NCI-H82 (cell line): ENCODE measurements at places on chromosomes 2 and 18.

GRCh38 chr2:85780316-85781012 lies 26.7 kb downstream of the ATOH8 start:
- peak; percentile 28 for DNase-seq

DNA sequence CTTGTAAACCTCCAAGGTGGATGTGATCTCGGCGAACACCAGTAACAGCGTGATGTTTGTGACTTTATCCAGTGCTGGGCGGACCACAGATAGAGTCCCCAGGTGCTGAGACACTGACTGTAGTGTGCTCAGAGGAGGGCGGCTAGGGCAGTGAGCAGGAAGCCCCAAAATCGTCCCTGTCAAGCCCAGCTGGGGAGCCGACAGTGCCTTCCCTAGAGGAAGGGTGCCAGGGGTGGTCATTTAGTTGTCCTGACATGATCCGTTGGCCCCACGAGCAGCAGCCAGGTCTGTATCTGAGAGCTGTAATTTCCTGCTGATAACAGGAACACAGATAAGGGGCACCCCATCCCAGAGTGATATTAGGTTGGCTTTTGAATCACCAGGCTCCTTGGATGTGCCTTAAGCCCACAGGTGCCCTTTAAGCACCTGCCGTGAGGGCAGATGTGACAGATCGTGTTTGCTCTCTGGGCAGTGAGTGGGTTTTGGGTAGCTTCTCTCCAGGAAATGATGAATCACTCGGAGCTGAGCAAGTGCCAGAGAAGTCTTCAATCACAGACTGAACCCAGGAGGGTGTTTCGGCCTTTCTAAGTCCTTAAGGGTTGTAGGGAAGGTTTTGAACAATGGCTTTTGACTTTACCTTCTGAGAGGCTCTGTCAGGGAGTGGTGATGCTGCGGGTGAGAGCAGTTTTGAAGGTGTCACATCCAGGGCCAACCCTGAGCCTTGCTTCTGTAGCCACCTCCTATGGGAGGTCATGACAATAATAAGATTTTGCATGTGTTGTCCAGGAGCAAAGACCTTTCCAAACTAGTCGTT lies 7.7 kb downstream of the LPIN1 start:
- no peak for DNase-seq

GRCh38 chr2:61178603-61179545 lies 16.9 kb downstream of the C2orf74 start:
- no peak for DNase-seq

- no peak for DNase-seq
These were observed 27.9 kb upstream of the SPTBN1 start for GRCh38 chr2:54428108-54428831.

DNA sequence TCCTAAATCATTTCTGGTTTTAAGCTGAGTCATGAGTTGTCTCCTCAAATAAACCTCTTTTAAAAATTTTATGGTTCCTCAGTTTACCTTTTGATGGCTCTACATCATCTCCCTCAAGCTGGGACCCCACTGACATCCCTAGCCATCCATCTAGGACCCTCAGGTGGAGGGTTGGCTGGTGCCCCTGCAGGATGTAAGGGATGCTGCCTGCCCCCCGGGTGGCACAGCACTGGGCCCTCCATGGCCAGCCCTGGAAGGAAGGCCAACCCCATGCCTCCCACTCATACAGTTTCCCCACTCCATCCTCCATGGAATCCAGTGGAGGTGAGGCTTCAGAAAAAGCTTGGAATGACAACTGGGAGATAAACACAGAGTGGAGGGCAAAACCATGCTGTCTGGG lies 17.2 kb upstream of the GPC1 start:
- DNase-seq: no peak

GRCh38 chr18:33669589-33669988 lies 91.6 kb downstream of the ASXL3 start:
- no peak for DNase-seq

DNA sequence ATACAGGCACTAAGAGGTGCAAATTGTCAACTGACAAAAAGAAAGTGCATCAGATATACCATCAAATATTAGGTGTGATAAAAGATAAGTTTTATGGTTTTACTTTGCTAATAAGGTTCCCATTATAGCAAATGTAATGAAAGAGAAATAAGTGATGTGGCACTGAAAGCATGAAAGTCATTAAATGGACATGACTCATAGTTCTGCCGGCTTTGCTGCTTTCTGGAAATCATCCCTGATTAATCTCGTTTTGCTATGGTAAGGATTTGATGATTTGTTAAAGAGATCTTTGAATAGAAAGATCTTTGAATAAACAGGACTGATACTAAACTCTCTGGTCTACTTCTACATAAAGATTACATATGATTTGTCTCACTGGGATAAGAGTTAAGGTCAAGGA lies 72.7 kb downstream of the CLIP4 start:
- DNase-seq: no peak

GRCh38 chr18:34953212-34953611 lies 88.0 kb upstream of the MAPRE2 start:
- DNase-seq: no peak

DNA sequence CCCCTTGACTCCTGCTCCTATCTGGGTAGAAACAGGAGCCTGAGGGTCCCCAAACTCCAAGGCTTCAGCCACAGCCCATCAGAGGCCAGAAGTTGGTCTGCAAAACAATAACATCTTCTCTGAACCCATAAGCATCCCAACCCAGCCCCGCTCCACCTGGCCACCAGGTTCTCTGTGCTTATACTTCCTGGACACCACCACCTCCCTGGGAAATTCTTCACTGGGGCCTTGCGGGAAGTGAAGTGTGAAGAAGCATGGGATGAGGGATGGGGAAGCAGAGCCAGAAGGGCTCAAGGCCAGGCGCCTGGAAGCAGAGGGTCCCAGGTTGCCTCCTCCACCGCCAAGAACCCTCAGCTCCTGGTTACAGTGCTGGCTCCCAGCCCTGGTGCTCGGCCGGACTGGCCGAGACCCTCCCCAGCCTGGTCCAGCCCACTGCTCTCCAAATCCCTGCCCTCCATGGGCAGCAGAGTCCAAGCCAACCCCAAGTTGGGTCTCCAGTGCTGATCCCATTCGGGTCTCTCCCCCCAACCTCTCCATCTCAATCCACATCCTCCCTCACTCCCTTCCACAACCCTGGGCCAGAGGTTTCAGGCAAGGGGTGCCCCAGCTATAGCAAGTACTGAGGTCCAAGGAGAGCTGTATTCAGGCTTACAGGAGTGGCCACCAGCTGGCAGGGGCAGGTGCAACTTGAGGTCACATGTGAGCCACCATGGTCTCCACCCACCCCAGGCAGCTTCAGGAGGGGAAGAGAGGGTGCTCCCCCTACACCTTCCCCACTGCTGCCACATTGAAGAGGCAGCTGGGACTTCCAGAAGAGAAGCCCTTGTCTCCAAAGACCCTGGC lies 60.7 kb downstream of the TNS1 start:
- DNase-seq: no peak

DNA sequence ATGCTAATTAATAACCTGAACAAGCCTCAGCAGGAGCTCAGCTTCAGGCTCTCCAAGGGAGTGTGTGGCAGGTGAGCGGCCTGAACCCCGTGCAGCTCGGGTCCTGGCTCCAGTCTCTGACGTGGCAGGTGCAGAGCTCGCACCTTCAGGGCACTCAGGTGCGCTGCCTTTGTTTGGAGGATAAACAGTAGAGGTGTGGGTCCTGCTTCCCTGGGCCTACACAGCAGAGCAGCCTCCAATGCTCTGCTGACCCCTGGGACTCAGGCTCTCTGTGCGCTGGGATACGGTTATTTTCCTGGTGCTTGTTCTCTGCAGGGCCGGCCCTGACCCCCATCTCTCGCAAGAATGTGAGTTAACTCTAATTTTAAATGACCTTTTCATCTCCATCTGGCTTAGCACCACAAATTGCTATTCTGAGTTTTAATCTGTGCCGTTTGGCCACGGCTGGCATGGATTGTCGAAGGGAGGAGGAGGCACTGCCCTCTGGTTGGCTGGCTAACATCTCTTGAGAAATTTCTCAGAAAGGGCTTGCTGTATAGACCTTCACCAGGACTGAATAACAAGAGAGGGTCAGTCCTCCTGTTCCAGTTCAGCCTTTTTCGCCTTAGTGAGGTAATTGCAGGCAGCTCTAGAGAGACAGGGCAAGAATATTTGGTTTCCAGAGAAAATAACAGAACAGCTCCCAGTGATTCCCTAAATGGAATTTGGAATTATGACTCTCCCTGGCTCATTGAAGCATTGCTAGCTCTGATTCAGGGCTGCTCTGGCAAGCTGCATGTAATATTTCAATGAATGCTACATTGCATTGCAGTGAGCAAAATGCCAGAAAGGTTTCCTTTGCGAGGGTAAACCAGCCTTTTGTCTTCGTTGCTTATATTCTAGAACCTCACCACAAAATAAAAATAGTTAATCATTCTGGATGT lies 161.8 kb downstream of the DCDC2C start:
- DNase-seq: no peak

- no peak for DNase-seq
These were observed 201.2 kb downstream of the LRP1B start for GRCh38 chr2:141929331-141930252.

- DNase-seq: no peak
These were observed 116.1 kb upstream of the HDAC4 start for GRCh38 chr2:239516954-239517305.

- DNase-seq: no peak
These were observed 69.3 kb downstream of the TIMM21 start for GRCh38 chr18:74217476-74218143.
